ENCODE measurements at places on chromosomes 3 and 15.
A peak's percentile ranks its signal among the peaks of the same experiment; 100 is the strongest.

- no peak for DNase-seq
Measured at GRCh38 chr15:94258246-94258645, 26.9 kb downstream of the MCTP2 start.

- no peak for DNase-seq
Measured at GRCh38 chr3:124786511-124787241, 56.4 kb downstream of the UMPS start.

DNA sequence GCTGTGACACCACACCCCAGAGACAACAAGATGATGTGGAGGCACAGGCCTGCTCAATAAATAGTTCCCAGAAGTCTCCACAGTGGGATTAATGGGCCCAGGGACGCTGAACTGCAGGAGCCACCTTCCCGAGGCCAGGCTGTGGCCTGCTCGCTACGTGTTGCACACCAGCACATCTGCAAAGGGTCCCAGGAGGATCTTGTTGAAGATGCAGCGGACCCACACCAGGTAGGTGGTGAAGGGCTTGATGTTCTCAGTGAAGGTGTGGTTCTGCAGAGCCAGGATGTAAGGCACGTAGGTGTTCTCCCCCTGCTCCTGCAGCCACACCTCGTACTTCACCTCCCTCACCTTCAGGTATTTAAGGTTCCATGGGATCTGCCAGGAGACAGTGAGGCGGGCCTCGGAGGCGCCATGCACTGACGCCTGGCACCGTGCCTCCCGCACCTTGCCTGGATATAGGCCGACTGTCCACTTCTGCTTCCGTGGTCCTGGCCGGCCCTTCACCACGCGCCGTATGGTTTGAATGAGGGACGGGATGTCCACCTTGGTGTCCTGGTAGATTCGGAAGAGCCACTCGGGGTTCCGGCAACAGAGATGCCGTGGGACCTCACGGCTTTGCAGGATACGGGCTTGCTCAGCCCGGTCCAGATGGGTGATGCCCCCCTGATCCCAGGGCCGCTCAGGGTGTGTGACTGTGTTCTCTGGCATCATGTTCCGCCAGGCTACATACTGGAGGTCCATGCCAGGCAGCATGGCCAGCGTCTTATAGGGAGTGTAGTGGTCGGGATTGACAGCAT is 26.1 kb downstream of the POMGNT2 start:
- no peak for DNase-seq

DNA sequence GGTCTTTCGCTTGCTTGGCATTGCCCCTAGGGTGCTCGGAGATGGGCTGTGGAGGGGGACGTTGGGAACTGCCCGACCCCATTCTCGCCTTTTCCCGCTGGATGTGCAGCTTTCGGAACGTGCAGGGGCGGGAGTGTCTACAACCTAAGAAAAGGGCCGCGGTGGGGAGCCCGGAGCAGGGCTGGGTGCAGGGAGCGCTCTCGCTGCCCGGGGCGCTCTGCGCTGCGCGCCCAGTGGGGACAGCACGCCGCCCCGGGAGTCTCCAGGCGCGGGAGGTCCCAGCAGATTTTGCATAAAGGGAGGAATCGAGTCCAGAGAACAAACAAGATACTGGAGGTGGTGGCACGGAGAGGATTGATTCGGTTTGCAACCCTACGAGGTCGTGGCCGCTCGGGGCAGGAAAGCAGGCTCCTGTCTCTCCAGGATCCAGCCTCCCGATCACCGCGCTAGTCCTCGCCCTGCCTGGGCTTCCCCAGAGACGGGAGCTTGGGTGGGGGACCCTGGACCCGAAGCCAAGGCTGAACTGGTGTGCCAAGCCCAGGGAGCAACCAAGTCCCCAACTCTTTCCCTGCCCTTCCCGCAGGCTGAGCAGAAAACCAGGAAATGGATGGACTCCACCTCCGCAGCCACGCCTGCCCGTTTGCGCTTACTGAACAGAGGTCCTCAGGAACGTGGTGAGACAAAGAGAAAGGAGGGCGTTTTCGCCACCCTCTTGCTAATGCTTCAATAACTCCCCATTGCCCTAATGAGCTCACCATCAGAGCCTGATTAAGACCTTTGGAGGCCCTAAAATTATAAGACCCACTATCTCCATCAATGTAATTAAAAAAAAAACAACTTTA is 59.7 kb downstream of the NOX5 start:
- peak; percentile 70 for DNase-seq
